Left renal cortex interstitium (tissue), 4 donors: ENCODE measurements at places on chromosomes 1 and 21. TPM values are rescaled to one million over a fixed set of nuclear protein-coding genes. Genes with fewer than 3 reads are reported as not detected.

- no peak for DNase-seq
Observed at GRCh38 chr1:175192630-175193526, at the start of gene KIAA0040. KIAA0040 (minus strand) TSS chr1:175192776; CDS start chr1:175161013, 31,763 bp downstream.

- DNase-seq, result no peak
Observed at GRCh38 chr1:230349020-230349393, 77.1 kb downstream of the PGBD5 start.

DNA sequence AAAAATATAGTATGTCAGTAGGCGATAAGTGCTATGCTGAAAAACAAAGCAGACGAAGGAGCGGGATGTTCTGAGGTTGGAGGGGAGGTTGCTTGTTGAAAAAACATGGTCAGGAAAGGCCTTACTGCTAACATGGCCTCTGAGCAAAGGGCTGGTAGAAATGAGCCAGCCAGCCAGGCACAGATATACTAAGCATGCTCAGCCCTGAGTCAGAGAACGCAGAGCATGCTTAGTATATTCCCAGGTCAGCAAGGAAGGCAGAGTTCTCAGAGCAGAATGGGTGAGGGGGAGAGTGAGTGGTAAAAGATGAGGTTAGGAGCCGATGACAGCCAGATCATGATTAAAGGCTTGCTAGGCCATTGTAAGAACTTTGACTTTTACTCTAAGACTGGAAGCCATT is 36.7 kb downstream of the ZBTB40 start:
- no peak for DNase-seq

DNA sequence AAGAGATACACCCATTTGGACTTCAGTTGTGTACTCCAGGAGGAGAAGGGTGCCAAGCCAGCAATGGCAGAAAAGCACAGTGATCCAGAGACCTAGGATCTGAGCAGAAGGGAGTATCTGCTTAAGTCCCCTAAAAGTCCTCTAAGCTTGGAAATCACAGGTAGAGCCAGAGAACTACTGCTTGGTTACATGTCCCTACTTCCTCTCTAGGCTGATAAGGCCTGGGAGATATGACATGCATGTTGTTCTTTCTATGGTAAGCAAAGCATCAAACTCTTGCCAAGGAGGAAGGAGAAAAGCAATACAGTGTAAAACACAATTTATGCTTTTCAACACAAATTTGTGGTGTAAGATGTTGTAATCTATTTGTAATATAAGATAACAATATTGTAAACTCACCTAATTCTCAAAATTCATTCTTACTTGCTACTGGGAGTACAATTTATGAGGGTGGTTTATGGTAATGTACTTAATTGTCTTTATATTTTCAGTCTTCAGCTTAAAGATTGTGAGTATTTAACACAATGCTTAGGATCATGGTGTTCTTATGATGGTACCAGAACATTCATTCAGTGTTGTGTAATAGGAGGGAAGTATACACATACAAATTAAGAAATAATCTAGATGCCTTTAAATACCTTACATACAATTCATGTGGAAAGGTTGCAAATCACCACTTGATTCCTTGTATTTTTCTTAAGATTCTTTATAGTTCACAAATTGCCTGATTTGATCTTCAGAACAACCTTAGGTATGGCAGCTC is 49.1 kb upstream of the GNG12 start:
- DNase-seq, result no peak

- DNase-seq, result no peak
Observed at GRCh38 chr1:229553621-229554130, 4.8 kb downstream of the ABCB10 start.

DNA sequence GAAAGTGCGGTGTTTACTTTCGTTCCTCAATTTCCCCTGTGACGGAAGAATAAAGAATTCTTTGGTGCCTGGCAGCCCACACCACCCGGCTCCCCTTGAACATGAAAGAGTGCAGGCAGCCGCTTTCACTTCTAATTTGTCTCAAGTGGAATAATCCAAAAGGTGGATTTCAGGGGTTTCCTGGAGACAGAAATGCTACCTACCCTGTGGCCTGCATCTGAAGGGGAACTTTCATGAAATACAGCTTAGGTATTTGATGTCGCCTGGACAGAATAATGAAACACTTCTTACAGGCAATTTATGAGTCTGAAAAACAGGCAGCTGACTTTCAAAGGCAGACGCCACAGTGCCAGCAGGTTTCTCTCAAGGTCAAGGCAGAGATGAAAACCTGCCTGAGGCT is 169.5 kb upstream of the USP24 start:
- DNase-seq, result no peak

GRCh38 chr1:7229696-7230631 is 444.7 kb downstream of the CAMTA1 start:
- DNase-seq, result no peak

GRCh38 chr1:243792891-243793290 is 57.2 kb downstream of the AKT3 start:
- no peak for DNase-seq

DNA sequence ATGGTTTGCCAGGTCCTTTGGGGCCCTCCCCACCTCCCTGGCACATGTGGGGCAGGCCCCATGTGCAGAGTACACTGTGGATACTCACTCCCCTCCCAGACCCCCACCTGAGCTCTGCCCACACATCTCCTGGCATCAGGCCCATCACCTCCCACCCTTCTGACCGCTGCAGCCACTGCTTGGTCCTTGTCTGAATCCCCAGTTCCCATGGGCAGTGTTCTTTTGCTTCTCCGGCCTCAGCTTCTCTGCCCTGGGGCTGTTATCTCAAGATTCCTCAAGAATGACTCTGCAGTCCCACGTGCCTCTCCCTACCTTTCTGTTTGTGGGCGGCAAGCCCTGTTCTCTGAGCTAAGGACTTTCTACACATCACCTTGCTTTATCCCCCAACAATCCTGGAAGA is 187.7 kb upstream of the EDN2 start:
- DNase-seq, result no peak

- DNase-seq, result no peak
Observed at GRCh38 chr1:36211841-36212240, 12.4 kb upstream of the THRAP3 start.

DNA sequence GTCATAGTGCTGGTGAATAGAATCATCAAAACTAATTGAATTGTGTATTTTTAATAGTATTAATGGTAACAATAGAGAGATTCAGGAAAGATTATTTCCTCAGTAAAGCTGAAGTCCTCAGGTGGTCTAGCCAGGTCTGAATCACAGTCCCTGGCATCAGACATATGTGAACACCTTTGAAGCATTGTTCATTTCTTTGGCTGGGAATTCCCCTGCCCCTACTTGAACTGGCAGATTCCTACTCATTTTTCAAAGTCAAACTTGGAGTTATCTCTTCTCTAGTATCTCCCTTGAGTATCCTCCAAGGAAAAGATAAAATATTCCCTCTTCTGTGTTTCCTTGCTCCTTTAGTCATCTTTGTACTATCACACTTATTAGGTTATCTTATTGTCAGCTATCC is 759.8 kb downstream of the ADGRL2 start:
- no peak for DNase-seq

DNA sequence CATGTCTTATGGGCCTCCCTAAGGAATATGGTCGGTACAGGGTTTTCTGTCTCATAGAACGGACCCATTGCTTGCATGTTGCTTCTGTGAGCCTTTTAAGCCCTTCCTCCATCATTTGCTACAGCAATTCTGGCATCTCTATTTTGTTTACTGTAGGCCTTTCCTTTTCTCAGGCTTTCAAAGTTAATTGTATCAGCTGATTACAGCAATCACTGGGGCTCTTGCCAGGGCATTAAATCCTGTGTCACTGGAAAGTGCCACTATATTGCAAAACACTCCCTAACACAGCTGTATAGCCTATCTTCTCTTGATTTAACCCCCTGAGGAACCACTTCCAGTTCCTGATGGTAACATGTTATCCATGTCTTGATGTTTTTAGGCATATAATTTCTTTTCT is 156.5 kb downstream of the PDE4B start:
- DNase-seq, result no peak

DNA sequence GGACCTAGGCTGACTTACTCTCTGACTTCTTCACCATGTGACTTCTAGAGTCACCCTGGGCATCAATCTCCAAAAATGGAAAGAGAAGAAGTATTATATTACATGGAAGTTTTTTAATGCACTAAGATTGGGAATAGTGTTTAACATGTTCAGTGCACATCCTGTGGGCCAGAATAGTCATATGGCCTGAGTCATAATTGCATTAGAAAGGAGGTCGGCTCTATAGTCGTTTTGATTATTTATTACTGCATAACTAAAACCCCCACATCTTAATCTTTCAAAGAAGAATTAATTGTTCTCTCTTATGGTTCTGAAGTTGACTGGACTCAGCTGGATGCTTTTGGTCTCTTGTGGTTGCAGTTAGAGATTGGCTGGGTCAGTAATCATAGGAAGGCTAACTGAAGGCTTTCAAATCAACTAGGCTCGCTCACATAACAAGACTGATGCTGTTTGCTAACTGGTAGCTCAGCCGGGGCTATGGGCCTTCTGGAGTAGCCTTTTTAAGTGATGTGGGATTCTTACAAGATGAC is 810.6 kb upstream of the ADGRL4 start:
- no peak for DNase-seq

GRCh38 chr1:189681252-189681919 is 796.3 kb downstream of the BRINP3 start:
- DNase-seq, result no peak

DNA sequence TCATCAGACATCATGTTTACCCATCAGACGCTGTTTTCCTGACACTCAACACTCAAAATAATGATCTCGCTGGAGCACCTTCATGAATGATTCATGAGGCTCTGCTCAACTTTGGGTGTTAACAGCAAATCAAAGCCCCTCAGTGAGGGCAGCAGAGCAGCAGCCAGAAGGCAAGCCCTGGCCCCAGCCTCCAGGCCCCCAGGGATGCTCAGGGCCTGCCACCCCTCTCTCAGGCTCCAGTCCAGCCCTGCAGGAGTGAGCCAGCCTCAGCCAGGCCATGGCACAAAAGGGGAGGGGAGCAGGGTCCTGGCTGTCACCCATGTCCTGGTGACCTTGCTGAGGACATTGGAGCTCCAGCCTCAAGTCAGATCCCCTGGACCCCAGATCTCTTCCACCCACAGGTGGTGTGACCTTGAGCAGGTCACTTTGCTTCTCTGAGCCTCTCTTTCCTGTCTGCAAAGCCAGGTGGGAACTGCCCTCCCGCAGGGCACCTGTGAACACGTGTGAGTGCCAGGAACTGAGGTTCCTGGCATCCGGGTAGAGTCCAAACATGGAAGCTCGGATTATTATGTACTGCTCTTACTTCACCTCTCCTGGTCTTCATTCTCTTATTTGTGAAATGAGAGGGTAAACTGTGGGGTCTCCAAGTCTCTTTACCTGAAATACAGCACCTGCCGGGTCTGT is 161.6 kb upstream of the VAMP3 start:
- no peak for DNase-seq

DNA sequence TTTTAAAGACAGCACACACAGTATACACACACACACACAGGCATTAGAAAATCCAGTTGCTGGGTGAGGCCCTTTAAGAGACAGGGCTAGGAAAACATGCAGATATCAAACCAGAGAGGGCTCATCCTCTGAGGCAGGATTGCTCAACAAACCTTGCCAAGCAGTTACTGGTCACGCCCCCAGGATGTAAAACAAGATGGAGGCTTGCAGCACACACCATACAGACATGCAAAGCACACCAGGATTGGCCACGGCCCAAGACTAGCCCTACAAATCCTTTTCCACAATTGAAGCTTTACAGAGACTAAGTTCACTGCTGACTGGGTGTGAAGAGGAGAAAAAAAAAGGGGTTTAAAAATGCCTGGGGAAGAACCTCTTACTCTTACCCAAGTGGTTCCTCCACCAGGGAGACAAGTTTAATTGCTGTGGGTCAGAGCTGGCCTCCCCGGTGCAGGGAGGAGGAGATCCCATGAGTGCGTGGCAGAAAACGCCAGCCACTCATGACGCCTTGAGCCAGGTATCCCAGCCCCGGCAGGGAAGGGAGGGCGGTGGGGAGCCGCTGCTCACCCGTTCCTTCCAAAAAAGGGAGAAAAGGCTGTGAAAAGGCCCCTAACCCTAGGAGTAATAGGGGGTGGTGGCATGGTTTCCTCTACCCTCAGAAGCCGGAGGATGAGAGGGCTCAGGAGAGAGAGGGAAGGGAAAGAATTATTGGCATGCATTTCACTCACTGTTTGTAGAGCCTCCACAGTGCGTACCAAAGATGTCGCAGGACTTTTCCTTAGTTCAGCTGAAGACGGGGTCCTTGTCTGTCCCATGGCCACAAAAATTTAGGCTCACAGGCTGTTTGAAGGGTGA is 594.6 kb upstream of the ZP4 start:
- no peak for DNase-seq

DNA sequence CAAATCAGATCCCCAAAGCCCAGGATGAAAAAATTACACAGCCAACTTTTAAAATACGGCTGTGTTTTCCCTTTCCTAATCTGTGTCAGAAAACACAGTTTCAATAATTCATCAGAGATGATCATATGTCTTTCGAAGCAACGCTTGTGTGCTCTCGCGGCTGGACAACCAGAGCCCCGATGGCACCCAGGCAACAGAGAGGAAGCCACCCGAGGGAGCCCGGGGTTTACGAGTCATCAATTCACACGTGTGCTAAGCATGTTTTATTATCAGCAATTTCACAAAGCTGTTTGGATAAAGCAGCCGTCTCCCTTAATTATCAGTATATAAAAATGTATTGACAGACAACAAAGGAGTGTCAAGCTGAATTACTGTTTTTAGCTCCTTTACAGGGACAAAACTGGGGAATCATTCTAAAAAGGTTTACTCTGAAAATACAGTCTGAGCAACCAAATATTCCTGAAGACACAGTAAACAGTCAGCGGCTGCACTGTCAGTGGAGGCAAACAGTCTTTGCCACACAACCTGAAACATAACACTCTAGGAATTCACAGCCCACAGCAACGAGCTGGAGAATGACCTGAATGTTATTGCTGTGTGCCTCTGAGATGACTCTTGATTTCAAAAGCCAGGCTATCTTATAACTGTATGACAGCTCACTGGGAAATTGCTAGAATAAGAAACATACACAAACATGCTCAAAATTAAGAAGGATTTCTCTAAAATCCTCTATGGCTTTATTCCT is 201.0 kb downstream of the SIPA1L2 start:
- no peak for DNase-seq

- no peak for DNase-seq
Observed at GRCh38 chr1:38563942-38564735, 295.4 kb downstream of the RRAGC start.

- no peak for DNase-seq
Observed at GRCh38 chr1:223721658-223722607, 9.6 kb downstream of the CAPN2 start.

Gene ZNF436
- polyA plus RNA-seq, result 32.7 TPM

Gene KCNJ9
- 0.10 TPM for polyA plus RNA-seq

Gene SERTAD4
- 4.5 TPM for polyA plus RNA-seq

Gene TMPRSS15
- polyA plus RNA-seq, result 0.44 TPM

Gene NR1I3
- 1.9 TPM for polyA plus RNA-seq

Gene ZNF697
- 22.0 TPM for polyA plus RNA-seq

Gene FAM163A
- polyA plus RNA-seq, result 0.68 TPM

Gene ACOT11
- 9.3 TPM for polyA plus RNA-seq

Gene AQP10
- not detected for polyA plus RNA-seq

Gene RAB25
- polyA plus RNA-seq, result 51.0 TPM

Gene LTN1
- polyA plus RNA-seq, result 31.0 TPM

Gene UBE2J2
- polyA plus RNA-seq, result 68.6 TPM
